Activated CD4-positive, alpha-beta memory T cell treated with anti-CD3 and anti-CD28 coated beads, Interleukin-2, amount 10 ng/mL, durations not matched to agents 7 days and 5 days (primary cell): ENCODE measurements at places on chromosomes 12 and 14.
A peak's percentile ranks its signal among the peaks of the same experiment; 100 is the strongest.

DNA sequence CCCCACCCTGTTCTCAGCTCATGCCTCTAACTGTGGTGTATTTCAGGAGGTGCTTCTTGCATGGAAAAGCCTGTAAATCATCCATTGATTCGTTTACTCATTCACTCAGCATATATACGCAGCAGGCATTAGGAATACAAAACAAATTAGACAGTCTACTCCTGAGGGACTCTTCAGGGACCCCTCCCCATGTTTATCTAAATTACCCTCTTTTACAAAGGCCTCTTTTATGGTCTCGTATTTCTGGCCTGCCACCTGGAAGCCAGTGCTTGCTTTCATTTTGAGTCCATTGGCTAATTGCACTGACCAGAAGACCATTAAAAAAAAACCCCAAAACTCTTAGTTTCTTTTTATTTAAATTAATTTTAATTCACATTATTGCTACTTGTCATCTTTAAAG lies 134.4 kb downstream of the DACT1 start:
- no peak for DNase-seq

DNA sequence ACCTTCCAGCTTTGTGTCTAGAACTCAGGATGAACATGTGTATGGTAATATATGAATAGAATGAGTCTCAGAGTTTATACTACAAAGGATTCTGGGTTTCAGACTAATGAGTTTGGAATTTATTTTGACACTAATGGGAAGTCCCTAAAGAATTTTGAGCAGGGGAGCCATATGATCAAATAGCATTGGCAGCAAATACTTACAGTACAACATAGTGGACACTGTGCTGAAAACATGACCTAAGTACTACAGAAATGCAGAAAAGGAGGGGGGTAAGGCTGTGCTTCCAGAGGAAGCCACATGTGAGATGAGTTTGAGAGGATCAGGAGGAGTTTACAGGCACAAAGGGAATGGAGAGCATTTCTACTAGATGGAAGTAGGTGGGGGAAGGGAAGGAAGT lies 225.8 kb downstream of the C12orf42 start:
- no peak for DNase-seq

DNA sequence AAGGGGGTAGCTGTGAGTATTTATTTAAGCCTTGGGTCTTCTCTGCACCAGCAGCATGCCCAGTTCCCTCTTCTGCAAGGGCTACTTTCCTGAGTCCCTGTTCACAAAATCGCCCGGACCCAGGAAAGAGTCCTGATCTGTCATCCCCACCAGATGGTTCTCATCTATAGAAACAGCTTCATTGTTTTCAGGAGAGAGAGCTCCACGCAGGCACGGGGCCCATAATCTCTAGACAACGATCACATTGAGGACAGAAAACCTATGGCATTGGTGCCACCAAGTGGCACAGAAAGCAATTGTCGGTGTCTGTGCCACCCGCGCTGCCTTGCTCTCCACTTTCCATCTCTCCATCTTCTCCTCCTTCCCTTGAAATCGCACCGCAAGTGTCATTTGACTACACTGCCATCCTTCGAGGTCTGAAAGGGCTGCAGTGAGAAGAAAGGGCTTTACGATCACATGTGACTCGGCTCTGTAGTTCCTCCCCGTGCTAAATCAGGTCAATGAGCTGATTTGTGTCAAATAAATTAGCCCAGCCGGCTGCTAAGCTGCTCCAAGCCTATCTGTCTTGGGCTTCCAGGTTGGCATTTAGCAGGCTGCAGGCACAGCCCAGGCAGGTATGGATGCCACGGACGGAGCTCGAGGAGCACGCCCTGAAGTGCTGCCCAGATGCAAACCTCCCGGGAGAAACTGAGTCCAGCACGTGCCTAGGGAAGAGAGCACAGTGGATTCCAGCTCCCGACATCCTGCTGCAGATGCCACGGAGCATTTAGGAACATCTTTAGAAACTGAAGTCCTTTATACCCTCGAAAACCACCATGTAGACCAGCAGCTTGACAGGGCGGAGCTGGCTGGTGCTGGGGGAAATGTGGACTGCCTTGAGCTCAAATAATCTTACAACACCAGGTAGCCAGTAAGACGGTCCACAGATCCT lies 28.8 kb downstream of the SPRING1 start:
- DNase-seq: peak; percentile 57

GRCh38 chr12:43216490-43216889 lies 335.5 kb downstream of the ADAMTS20 start:
- DNase-seq: no peak

DNA sequence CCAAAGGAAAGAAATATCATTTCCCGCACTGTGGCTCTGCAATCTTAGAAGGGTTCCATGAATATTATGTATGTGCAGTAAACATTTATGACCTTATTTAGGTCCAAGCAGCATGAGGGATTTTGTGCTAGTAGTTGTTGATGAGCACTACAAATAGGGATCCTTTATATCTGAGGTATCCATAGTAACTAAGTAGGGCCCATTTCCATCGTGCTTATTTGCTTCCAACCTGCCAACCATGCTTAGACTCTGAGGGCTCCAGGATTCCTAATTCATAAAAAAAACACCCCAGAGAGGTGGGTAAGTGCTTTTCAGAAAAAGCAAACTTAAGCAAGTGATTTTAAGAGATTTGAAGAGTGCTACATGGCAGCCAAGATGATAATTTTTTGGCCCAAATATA lies 39.7 kb downstream of the HMGA2 start:
- DNase-seq: no peak

DNA sequence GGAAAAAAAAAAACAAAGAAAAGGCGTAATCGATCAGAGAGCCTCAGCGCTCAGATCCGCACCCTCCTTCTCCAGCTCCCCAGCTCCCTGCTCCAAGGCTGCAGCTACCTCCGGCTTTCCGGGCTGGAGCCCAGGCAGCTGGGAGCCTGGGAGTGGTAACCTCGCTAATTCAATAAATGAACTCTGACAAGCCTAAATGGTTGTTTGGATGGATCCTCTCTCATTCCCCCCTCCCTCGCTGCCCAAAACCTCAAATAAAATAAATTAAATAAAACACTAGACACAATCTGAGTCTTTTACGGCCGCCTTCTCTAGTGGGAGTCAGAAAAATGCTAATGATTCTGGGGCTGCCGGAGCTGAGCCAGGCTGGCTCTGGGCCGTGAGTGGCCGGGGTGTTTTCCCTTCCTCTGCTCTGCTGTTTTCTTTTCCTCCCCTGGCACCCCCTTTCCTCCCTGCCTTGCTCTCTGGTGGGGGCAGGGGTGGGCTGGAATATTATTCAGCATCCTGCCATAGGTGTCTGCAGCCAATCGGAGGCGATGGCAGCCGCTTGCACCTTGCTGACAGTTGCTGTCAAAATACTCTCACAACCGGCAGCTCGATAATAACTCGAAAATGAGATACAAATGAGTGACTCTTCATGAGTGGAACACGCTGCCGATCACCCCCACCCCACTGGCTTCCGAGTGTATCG lies 76.1 kb downstream of the RBM19 start:
- DNase-seq: no peak

DNA sequence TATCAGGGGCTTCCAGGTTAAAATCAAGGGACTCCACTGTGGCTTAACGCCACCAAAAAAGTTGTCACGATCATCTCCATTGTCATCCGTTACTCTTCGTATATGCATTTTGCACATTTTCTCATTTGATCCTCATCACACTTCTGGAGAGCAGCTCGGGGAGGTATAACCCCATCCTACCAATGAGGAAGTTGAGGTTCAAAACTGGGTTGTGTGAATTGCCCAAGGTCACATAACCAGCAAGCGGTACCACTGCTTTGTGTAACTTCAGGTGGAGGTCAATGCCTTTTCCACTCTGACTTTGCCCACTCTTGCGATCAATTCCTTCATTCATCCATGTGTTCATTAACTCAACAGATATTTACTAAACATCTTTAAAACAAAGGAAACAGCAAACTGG lies 71.1 kb upstream of the CCND2 start:
- DNase-seq: no peak

DNA sequence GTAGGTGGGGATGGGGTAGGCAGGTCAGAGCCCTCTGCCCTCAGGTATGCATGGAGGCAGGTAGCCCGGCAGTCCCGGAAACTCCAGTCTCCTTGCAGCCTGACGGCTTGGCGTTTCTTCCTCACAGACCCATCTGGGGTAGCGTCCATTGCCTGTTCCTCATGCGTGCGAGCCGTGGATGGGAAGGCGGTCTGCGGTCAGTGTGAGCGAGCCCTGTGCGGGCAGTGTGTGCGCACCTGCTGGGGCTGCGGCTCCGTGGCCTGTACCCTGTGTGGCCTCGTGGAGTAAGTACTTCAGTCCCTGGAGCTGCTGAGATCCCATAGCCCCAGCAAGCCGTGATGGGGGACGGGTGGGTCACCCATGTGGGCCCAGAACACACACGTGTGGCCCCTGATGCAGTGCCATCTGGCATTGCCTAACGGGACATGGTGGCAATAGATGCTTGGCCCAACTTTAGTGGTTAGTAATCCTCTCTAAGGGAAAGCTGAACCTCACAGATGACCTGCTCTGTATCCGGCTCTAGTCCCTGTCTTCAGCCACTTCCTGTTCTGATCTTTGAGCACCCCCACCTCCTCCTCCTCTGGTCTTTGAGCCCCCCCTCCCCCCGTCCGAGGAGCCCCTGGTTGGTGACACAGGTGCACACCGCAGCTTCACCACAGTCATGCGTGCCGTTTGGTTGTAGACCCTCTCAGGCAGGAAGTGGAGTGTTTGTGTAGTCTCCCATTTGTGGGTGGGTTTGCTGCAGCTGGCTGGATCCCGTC lies 3.7 kb downstream of the SIVA1 start:
- no peak for DNase-seq

- DNase-seq: no peak
These were observed 1.0 kb downstream of the SMARCD1 start for GRCh38 chr12:50086148-50086547.

- DNase-seq: no peak
These were observed 331.1 kb downstream of the ATP23 start for GRCh38 chr12:58272461-58272860.
